ENCODE measurements at places on chromosomes 6 and 20.

DNA sequence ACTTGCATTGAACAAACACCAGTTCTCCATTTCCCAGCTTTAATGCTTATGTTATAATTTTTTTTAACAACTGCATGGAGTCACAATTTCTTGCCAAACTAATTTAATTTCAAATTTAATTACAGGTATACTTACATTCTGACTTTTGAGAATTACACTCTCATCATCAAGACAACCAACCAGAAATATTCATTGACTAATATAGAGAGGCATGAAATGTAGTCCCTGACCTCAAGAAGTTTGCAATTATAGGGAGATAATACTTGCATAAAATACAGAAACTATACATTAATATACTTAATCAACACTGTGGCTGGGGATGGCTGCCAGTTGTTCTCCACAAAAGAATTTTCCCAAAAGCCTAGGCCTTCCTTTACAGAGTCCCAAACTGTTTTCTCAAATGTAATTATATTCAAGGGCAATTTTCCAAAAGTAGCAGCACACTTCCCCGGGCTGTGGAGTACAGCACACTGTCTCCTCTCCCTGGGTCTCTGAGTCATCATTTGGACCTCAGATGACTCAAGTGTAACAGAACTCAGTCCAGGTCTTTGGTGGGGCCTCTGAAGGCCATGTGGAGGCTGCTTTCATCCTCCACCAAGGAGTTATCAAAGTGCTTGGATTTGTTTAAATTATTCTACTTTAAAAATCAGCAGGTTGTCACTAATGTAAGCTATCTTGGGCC lies 114.1 kb downstream of the KIF16B start:
- DNase-seq, result no peak

DNA sequence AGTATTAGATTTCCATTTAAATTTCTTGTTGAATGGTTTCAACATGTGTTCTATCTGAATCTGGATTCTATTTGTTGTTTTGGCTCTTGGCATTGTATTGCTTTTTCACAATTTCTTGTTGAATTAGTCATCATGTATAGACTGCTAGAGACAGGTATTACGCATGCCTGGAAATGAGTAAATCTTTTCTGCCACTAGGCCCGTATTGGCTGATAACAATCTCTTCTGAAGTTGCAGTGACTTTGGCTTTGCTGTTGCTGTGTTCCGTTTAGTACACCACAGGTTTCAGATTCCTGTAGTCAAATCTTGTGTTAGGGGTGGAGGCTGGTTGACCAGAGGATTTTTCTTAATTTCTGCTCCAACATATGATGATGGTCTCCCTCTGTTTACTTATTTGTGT lies 1339.4 kb downstream of the GRIK2 start:
- no peak for DNase-seq

DNA sequence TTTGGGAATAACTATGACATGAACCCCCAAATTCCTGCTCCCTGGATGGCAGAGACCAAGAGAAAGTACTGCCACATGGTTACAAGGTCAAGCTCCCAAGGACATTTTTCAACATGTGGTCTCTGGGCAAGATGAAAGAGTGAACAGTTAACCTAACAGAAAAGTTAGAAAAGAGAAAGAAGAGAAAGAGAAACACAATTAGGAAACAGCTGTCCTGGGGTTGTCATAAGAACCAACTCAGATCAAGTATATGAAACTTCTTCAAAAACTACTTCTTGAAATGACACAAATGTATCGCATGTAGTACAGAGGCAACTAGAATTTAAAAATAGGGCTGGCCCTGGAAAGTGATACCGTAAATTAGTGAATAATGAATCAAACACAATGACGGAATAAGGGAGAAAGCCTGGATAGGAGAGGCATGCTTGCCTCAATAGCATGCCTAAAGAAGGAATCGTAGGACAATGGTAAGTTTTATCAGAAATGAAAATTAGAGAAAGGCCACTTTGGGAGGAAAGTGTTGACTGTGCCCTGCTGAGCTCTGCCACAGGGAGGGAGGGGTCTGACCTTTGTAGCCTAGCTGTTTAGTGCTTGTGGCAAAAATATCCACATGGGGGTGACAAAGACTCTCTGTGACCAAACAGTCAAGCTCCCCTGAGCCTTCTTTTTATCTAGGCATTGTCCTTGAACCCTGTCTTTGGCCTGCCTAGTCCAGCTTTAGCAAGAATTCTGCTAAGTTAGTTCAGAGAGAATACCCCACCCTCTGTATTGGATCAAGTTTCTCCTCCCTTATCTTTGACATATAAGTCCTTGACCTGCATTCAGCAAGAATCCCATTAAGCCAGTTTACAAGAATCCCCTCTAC lies 4.3 kb upstream of the DCBLD1 start:
- DNase-seq, result peak; percentile 52

DNA sequence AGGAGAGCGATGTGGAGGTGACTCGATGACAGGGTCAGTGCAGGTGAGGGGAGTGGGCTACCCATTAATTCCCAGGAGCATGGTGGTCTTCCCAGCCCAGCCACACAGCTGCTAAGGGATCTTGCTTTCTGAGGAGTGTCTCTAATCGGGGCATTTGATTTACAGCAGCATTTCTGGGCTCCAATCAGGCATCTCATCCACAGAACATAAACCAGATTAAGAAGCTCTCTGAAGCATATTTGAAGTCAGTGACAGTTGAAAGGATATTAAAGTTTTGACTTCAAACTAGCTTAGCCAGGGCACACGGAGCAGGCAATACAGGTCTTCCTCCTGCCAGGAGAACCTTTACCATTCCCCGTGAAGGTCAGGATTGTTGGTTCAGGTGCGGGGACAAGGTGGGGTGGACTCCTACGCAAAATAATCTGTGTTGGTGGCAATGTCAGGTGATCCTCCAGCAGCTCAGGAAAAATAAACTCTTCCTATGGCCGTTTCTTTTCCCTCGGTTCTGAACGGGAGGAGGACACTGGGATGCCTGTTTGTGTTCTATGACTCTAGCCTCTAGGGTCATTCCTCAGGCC lies 39.9 kb upstream of the ZNF831 start:
- DNase-seq, result no peak

- peak; percentile 80 for DNase-seq
Measured at GRCh38 chr6:90375681-90376439, 79.2 kb upstream of the BACH2 start.

DNA sequence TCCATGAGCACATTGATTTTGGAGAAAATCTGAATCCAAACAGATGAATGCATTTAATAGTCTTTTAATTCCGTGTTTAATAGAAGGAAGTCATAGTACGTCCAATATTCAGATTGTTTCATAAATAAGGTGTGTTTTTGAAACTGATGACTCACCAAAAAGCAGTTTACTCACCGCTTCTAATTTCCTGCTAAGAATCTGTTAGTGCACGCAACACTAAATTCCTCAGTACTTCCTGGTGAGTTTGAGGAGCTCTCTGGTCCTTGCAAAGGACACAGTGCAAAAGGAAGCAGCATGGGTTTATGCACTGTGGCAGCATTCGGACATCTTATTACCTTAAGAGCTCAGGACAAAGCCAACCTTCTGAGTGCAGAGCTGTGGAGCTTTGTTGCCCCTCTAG lies 2.3 kb upstream of the ADGRF1 start:
- no peak for DNase-seq

DNA sequence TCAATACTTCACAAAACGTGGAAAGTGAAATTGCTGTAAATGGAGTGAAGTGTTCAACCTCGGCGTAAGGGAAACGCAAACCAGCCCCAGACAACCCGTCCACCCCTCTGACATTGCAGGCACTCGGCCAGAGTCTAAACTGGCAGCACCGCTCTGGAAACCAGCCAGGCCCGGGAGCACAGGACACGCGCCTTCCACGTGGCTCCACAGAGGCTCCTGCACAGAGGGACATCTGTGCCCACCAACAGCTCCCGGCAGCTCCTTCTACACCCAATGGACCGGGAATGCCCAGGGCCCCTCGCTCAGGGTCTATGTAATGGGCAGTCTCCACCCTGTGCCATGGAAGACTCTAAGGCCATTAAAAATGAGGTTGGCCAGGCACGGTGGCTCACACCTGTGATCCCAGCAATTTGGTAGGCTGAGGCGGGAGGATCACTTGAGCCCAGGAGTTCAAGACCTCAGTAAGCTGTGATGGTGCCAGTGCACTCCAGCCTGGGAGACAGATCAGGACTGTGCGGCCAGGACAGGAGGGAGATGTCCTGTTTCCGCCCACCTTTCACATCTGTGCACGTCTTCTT lies 3.4 kb upstream of the HELZ2 start:
- no peak for DNase-seq

- peak; percentile 48 for DNase-seq
Measured at GRCh38 chr20:59403261-59403961, 103.0 kb downstream of the EDN3 start.
